Hepatic stellate cell (primary cell): ENCODE measurements at places on chromosomes 16 and 17.

GRCh38 chr17:33055746-33056145 lies 64.1 kb downstream of the SPACA3 start:
- DNase-seq: no peak

GRCh38 chr16:53770641-53771040 lies 66.7 kb downstream of the FTO start:
- DNase-seq: no peak

DNA sequence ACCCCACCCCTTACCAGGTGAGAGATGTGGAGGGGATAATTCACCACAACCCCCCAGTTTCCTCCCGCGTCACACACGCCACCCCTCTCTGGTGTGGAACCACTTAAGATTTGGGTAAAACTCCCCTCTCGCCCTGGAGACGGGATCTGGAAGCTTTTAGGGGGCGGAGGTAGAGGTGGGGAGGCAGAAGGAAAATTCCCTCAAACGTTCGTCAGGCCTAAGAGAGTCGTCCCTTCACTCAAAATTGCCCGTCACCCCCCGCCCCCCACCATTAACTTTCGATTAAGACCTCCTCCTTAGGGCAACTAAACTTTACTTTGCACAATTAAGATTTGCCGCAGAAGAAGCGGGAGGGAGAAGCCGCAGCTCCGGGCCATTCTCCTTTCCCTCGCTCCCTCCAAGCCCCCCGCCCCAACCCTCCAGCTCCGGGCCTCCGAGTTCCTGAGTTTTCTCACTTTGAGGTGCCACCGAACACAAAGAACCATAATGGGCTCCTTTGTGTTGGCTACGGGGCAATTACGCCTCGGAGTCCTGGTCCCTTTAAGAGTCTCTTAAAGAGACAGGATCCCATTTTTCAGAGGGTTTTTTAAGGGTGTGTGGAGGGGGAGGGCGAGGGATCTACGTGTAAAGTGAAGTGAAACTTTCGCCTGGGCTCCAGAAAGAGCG lies 985 bp upstream of the FZD2 start:
- peak; percentile 50 for DNase-seq

GRCh38 chr16:74626741-74627416 lies 20.0 kb upstream of the GLG1 start:
- no peak for DNase-seq

DNA sequence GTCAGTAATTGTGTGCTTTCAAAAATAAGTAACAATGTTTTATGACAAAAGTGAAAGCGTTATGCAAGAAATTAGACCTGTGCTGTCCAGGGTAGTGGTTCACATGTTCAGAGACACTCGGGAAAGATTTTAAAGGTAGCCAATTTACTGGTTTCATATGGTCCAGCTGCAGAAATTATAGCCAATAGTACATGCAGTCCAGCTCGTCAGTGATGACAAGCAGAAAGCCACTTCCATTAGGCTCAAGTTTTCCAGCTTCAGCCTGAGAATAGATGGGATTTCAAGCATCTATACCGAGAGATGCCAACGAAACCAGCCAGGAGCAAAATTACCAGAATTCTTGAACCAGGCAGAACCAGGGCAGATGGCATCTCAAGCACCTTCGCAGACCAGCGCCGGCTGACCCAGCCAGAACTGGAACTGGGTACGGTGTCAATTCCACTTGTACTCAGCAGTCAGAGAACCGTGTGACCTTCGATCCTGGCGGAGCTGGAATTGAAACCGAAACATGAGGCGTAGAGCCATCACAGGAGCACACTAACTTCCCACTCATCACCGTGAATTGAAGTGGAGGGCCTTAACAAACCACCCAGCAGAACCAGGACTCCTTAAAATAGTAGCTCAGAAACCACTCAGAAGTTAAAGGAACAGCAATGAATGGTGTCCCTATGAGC lies 207.9 kb upstream of the HSBP1 start:
- DNase-seq: no peak

GRCh38 chr16:56203052-56203451 lies 11.8 kb downstream of the GNAO1 start:
- no peak for DNase-seq

- DNase-seq: no peak
Observed at GRCh38 chr16:87558682-87559081, 43.6 kb upstream of the JPH3 start.

DNA sequence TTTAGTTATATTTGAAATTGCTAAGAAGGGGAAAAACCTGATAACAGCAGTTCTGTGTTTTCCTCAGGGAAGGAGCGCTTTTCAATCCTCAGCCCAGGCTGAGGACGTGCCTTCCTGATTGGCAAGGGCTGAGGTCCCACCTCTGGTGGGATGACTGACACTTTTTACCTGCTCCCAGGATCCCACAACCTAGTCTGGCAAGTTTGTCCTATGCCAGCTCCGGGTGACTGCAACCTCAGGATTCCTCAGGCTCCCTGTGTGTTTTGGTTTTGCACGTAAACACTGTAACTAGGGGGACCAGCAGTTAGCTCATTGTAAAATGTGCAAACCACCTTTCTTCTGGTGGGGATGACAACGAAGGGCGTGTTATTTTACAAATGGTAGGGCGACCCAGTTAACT lies 7.5 kb downstream of the MARCHF10 start:
- no peak for DNase-seq

- peak; percentile 43 for DNase-seq
Observed at GRCh38 chr16:87461466-87461991, 31.3 kb downstream of the ZCCHC14 start.

DNA sequence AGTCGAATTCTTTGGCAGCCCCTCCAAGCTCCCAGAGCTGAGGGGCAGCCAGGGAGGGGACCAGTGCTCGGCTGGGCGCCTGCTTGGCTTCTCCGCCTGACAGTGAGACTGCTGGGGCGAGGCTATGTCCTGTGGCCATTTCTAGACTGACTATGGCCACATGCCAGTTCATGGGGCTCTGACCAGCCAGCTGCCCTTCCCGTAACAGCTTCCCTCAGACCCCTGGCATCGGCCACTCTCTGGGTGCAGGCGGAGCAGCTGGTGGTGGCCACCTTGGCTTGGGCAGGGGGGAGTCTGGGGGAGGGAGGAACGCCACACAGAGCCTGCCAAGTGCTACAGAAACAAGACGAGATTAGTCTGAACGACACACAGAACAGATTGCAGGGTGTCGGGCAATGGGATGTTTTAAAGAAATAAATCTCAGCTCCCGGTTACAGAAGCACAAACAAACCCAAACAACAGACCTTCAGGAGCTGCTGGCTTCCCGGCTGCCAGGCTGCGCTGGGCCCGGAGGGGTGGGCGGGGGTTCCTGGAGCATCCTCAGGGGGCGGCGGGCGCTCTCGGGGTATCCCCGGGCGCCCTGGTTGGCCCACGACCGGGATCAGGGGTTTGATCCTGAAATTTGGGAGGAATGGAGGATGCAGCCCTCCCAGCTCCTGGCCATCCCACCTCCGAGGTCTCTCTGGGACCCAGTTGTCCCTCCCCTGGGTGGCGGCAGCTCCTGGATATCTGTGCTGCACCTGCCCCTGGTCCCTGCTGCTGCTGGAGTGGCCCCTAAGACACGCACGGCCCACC lies 34.5 kb downstream of the TBC1D16 start:
- DNase-seq: no peak

DNA sequence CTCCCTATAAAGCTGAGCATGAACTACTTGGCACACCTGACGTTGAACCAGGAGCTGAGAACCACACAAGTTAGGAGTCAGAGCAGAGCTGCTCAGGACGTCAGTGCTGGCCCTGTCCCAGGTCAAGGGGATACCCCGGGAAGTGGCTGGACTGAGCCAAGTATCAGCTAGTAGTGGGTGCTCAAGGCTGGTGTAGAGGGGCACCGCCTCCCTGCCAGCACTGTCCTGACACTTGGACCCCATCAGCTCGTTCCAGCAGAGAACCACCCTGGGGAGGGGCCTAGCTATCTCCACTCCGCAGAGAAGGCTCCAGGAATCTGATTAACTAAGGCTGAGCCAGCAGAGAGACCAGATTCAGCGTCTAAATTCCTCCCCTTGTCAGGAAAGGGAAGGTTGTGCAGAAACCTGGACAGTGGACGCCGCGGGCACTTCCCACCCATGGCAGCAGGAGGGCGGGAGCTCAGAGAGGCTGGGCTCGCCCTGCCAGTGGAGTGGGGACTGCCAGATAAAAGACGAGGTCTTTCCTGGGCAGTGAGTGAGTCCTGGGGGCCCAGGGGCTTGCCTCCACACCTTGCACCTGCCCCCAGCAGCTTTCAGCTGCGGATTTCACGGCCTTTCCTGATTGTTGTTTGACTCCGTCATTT lies 21.0 kb downstream of the C16orf90 start:
- DNase-seq: no peak

DNA sequence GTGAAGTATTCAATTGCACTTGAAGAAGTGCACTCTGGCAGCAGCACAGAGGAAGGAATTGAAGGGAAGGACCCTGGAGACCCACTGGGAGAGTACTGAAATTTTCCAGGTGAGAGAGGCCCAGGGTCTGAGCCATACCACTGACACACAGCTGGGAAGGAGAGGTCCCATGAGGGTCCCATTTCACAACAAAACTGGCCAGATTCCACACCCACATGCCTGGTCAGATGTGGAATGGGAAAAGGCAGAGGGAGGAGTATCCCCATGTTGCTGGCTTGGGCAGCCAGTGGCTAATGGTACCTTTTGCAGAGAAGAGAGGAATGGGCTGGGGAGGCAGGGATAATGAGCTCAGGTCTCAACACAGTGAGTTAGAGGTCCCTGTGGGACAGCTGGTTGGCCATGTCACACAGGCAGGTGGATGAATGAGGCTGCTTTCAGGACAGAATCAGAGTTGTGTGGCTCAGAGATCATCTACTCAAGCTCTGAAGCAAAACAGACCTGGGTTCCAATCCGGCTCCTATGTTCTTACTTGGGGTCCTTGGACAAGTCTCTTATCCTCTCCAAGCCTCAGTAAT lies 26.2 kb upstream of the NGFR start:
- DNase-seq: no peak

DNA sequence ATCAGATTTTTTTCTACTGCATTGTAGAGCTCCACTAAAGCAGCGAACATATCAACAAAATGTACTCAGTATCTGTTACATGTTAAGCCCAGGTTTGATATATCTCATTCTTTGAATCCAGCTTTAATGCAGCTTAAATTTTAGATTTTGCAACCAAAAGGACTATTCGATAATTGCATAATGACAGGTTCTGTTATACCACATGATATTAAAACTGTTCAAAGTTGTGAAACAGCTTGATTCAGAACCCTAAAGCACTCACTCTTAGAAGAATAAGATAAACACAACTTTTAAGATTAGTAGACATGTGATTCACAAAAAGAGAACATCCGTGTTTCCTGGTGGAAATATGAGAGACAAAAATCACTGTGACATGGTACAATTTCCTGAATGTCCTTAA lies 427.9 kb downstream of the CDH11 start:
- no peak for DNase-seq

- DNase-seq: no peak
Observed at GRCh38 chr17:6240001-6240400, 169.8 kb downstream of the WSCD1 start.

GRCh38 chr16:1870365-1871082 lies 1.4 kb downstream of the MEIOB start:
- peak; percentile 27 for DNase-seq

- no peak for DNase-seq
Observed at GRCh38 chr17:31452561-31453110, 61.2 kb downstream of the RAB11FIP4 start.

DNA sequence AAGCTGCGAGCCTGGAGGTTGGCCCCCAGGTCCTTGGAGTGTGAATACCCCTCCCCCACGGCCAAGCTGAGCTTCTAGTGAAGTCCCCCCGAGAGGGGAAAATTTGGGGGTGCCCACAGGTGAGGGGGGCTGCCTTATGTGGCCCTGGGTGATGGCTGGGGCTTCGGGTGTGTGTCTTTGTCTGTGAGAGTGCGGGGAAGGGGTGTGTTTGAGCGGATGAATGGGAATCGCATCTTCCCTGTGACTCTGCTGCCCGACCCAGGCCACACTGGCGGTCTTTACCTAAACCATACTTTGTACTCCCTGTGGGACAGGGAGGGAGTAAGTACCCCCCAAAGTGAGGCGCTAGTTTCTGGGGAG lies 1.3 kb downstream of the SBK1 start:
- no peak for DNase-seq

- no peak for DNase-seq
Observed at GRCh38 chr16:70604407-70605282, 41.7 kb upstream of the IL34 start.

GRCh38 chr17:29251184-29251583 lies 4.5 kb downstream of the CRYBA1 start:
- DNase-seq: no peak

- DNase-seq: peak; percentile 21
Observed at GRCh38 chr17:36703860-36704266, 102.5 kb downstream of the MRM1 start.

GRCh38 chr17:50087246-50087911 lies 7.8 kb upstream of the PDK2 start:
- DNase-seq: peak; percentile 86

GRCh38 chr16:13866073-13866472 lies 53.9 kb upstream of the ERCC4 start:
- peak; percentile 54 for DNase-seq

- DNase-seq: no peak
Observed at GRCh38 chr17:47990962-47991731, 20.2 kb downstream of the CDK5RAP3 start.

GRCh38 chr17:46010597-46011186 lies 11.6 kb downstream of the STH start:
- no peak for DNase-seq

DNA sequence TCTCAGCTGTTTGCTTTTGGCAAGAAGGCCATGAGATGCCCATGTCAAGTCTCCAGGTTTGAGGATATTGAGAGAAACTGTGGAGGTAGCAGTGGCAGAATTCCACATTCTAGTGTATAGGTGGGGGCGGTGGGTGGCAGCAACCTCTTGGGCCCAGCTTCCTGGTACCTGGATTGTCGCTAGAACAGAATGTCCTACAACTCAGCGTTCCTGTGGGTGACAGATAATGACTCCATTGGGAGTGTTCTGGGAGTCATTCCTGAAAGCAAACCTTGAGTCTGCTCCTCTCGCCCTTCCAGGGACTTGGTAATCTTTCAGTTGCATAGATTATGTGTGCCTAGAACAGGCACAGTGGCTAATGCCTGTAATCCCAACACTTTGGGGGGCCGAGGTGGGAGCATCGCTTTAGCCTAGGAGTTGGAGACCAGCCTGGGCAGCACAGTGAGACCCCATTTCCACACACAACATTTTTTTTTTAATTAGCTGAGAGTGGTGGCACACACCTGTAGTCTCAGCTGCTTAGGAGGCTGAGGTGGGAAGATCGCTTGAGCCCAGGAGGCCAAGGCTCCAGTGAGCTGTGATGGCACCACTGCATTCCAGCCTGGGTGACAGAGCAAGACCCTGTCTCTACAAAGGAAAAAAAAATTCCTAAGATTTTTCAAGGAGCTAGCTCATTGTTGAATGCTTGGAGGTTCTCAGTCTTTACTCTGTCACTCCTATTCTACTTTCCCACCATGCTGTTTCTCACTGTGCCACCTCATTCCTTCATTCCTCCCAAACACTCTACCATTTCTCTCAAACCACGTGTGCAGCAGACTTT lies 37.9 kb upstream of the METTL16 start:
- DNase-seq: no peak

DNA sequence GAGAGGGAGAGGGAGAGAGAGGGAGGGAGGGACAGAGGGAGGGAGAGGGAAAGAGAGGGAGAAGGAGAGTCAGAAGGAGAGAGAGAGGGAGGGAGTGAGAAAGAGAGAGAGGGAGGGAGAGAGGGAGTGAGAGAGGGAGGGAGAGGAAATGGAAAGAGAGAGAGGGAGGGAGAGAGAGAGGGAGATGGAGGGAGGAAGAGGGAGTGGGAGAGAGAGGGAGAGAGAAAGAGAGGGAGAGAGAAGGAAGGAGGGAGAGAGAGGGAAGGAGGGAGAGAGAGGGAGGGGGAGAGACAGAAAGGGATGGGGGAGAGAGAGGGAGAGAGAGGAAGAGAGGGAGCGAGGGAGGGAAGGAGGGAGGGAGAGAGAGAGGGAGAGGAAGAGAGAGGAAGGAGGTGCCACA lies 72.8 kb downstream of the AXIN2 start:
- no peak for DNase-seq
